ENCODE measurements at places on chromosomes 7 and 10.

DNA sequence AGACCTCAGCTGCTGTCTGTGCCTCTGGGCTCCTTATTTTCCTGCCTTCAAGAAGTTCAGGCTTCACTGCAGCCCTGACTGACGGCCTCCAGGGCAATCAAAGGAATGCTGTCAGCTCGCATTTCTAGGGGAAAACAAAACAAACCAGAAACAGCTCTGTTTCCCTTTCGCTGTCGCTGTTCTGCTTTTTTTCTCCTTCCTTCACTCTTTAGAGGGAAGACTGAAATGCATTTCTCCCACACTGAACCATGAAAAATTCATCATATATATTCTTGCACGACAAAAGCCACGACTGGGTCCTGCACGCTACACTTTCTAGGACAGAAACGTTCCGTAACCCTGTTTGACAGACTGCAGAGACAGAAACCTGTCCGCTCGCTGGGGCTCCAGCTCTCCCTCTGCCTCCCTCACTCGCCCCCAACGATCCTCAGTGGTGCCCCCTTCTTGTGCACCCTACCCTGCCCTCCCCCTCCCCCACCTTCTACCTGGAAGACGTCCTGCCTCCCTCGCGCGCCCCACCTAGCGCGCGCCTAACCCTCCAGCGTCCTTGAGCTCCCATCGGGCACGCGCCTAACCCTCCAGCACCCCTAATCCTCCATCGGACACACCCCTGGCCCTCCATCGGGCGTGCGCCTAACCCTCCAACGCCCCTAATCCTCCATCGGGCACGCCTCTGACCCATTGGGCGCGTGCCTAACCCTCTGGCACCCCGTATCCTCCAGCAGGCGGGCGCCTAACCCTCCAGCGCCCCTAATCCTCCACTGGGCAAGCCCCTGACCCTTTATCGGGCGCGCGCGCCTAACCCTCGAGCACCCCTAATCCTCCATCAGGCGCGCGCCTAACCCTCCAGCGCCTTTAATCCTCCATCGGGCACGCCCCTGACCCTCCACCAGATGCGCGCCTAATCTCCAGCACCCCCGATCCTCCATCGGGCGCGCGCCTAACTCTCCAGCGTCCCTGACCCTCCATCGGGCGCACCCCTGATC lies 37.1 kb downstream of the SVOPL start:
- peak; percentile 45 for DNase-seq

DNA sequence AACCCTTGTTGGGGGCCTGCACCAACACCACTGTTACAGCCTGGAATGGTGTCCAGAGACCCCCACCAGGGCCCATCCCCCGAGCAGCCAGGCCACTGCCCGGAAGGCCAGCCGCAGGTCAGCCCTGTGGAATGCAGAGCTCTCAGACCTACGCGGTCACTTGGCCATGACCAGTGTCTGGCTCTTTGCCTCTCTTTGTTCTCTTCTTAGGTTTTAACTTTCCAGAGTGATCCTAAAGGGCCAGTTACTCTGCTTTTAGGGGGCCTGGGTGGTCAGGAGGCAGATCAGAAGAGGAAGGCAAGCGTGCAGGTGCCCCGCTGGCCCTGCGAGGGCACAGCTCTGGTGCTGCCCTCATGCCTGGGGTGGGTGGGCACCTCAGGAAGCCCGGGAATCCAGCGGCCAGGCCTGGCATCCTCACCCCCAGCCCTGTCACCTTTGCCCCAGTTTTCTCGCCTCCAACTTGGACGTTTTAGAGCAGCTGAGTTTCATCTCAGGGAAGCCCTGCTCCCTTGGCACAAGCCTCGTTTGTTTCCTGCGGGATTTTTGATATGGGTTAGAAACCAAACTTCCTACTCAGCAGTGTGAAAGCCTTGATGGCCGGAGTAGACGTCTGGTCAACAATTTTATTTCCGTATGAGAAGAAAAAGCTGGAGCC lies 62.5 kb upstream of the CHST15 start:
- DNase-seq, result peak; percentile 17

DNA sequence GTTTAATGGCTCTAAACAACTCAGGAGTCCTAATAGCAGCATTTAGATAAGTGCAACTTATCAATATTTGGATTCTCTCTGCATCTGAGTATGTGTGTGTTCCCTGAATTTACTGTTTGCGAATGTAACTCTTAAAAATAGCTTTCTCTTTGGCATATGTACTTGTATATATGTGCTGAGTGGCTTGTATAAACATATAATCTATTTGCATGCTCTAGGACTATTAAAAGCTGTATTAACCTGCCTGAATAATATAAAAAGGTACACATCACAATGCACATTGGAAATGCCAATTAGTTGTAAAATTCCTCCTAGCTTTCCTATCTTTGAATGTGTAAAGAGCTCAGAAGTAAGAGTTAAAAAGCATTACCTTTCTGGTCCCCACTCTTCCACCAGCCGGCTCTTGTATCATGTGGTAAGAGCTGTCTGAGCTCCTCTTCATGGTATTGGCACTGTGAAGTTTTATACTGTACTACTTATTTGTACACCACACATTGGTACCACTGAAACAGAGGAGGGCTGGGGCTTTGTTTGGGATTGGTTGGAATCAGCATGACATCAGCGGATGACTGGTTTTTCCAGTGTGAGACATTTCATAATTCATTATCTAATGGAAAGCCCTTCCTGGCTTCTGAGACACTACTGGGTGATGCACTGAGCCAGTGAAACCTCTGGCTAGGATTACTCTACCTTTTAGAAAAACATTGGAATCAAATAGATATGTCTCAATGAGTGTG lies at the start of gene INHBA:
Gene INHBA (minus strand): TSS at position 456 of the 737 bp plus-strand sequence. CDS start 2,716 bp downstream, outside the sequence.
- peak; percentile 80 for DNase-seq

- no peak for DNase-seq
These were observed 13.4 kb upstream of the NT5C3A start for GRCh38 chr7:33075818-33076518.

DNA sequence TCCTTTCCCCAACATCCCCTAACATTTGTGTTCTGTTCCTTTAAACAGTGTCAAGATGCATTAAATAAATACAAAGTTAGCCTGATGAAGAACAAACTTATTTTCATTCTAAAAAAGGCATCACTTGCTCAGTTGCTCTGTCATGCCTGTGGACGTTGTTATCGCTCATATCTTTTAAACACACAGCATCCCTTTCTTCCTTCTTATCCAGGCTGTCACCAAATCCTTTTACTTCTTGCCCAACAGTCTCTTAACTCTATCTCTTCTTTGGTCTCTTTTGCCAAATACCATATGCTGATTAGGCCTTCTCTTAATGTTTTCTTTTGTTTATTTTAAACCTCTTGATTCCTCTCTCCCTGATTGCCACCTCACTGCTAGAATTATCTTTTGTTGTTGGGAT lies 43.9 kb downstream of the DKK1 start:
- no peak for DNase-seq

GRCh38 chr10:119283818-119284217 lies 76.4 kb downstream of the GRK5 start:
- no peak for DNase-seq

- DNase-seq, result no peak
These were observed 21.7 kb downstream of the RNF32 start for GRCh38 chr7:156662277-156662676.

DNA sequence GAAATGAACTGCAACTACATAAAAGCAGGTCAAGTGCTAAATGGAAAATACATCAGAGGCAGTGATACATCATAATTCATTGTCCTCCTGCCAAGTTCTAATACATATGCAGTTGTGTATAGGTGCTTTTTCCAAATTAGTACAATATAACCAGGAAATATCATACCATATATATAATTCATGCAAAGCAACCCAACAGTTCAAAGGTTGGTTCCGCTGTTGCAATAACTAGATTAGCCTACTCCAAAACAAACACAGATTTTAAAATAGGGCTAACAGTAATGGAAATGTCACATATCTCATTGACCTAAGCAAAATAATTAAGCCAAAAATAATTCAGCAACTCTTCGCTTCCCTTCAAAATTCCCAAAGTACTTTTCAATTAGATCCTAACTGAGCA lies 88.9 kb upstream of the NEBL start:
- peak; percentile 40 for DNase-seq

- no peak for DNase-seq
These were observed 26.9 kb downstream of the PRSS2 start for GRCh38 chr7:142797391-142798377.

GRCh38 chr7:137036768-137037167 lies 168.3 kb downstream of the CHRM2 start:
- DNase-seq, result peak; percentile 13

GRCh38 chr7:115984105-115984504 lies 46.5 kb downstream of the TFEC start:
- peak; percentile 32 for DNase-seq

- no peak for DNase-seq
These were observed 50.8 kb downstream of the ITPRID1 start for GRCh38 chr7:31564661-31565060.

DNA sequence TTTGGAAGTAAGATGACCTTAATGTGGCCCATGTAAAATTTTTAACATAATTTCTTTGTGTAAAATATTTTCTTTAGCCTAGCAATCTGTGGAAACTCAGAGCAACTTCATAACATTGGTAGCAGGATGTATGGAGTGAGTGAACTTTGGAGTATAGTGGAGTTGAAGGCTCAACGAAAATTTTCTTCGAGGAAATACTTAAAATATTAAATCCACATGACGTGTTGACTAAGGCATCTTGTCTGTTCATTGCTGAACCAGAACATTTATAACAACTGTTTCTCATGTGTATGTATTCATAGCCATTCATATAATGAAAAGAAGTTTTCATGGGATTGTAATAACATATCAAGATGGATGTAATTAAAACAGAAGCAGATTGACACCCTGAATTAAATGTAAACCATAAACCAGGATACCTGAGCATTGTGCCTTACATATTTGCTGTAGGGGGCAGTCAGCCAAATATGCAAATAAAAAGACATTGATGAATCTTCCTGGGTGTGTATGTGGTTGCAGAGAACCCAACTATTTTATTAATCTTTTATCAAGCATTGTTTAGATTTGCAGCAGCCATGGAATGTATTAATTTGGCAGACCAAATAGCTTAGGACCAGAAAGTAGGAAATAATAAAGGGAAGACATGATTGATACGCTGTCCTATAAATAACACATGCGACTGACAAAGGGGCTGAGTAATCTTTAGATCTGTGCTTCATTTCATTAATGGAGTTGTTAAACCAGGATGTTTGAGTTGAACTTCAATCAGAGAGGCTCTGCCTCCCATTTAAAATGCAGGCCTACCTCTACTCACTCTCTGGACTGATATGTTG lies 11.5 kb downstream of the AUTS2 start:
- DNase-seq, result no peak

GRCh38 chr7:26061678-26062603 lies 90.1 kb upstream of the NFE2L3 start:
- peak; percentile 56 for DNase-seq

DNA sequence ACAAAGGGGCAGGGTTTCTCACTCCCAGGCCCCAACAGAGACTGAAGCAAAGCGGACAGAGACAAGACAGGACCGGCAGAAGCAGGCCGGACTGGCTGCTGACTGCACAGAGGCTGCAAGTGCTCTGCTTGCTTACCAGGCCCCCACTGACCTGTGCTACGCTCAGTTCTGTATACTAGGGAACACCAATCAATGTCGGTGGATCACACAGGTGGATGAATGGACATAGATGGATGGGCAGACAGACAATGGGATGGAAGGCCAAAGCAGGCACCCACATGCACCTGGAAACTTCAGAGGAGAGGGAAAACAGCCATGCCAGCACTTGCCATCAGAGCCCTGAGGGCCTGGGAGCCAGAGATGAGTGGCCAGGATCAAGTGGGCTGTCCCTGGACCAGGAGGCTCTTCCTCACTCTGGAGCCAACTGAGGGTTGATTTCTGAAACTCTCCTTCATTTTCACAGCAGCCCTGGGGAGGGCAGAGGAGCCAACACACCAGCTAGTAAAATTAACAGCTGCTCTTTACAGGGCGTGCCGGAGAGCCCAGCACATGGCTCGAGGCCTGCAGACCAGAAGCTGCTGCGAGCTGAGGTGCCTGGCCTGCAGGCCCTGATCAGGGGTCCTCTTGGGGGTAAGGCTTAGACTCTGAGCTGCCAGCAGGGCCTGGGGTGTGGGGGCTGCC lies 243.6 kb downstream of the KCNMA1 start:
- no peak for DNase-seq

- no peak for DNase-seq
These were observed 253.3 kb downstream of the DIP2C start for GRCh38 chr10:436013-436697.

DNA sequence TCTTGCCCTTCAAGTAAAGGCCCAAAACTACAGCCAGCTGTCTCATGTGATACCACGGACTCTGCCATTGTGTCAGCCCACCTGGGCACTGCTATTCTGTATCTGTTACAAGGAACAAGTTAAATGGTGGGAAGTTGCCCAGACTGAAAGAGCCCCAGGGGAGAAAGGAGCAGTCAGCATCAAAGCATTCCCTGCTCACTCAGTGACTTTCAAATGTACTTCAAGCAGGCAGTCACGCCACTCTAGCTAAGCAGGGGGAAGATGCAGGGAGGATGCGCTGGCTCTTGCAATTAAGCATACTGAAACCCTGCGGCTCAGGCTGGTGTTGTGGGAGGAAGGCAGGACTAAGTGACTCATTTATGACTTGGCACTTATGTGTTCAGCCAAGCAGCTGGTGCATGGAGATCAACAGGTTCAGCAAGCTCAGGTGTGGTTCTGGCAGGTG lies 1249.6 kb downstream of the TYW1 start:
- no peak for DNase-seq
